ENCODE measurements at places on chromosomes 2 and 18. TPM values are rescaled to one million over a fixed set of nuclear protein-coding genes. Genes with fewer than 3 reads are reported as not detected.

NOSTRIN gene
- 37.4 TPM for polyA plus RNA-seq

IGFBP5 gene
- 398 TPM for polyA plus RNA-seq

GCKR gene
- not detected for polyA plus RNA-seq

UGT1A8 gene
- polyA plus RNA-seq: not detected

SLC14A1 gene
- 3.5 TPM for polyA plus RNA-seq

GPR35 gene
- 1.2 TPM for polyA plus RNA-seq

NAT8 gene
- 23.9 TPM for polyA plus RNA-seq

MROH2A gene
- 0.22 TPM for polyA plus RNA-seq

DNA sequence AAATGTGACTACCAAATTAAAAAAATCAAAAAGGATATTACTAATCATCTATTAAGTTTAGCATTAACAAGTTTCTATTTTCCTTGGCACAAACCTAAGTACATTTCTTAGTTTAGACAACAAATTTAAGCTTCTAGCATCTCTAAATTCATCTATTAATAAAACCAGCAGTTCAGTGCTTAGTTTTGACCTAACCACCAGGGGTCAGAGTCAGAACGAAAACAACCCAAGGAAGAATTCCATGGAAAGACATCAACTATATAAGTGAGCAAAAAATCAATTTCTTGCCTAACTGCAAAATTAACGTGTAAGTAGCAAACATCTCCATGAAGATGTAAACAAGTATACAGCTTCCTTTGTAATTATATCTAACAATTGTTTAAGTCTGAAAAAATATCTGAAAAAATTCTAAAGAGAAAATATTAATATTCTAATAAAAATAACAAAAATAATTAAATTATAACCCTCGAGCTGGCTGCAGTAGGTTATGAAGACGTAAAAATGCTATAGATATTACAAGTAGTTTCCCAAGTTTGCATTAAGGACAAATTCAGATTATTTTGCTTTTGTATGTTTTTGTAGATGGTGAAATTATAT is 83.7 kb downstream of the CERKL start:
- no peak for DNase-seq

GRCh38 chr2:106792671-106793070 is 93.3 kb downstream of the ST6GAL2 start:
- DNase-seq: no peak

GRCh38 chr2:73232403-73233153 is 461 bp downstream of the PRADC1 start:
- no peak for DNase-seq

DNA sequence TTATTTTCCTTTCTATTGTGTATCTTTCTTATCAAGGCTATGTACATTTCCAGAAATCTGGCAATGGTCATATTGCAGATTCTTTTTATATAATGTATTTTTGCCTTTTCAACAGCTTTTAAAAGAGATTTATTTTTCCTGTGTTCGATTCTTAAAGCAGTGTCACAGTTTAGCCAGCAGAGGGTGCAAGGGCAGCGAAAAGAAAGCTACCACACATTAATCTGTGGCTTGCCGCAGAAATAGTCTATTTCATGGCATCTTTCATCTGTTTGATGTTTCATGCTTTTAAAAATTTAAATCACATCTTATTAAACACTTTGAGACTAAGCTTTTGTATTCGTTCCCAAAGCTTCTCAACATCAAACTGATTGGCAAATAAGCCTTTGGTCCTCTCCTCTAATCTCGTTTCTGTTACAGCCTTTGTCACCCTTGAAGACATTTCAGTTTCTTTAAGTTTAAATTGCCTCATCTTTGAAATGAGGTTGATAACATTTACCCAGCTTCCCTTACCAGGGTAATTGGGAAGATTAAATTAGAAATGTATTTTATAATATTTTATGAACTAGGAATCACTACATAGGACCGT is 73.3 kb downstream of the PIK3C3 start:
- no peak for DNase-seq

DNA sequence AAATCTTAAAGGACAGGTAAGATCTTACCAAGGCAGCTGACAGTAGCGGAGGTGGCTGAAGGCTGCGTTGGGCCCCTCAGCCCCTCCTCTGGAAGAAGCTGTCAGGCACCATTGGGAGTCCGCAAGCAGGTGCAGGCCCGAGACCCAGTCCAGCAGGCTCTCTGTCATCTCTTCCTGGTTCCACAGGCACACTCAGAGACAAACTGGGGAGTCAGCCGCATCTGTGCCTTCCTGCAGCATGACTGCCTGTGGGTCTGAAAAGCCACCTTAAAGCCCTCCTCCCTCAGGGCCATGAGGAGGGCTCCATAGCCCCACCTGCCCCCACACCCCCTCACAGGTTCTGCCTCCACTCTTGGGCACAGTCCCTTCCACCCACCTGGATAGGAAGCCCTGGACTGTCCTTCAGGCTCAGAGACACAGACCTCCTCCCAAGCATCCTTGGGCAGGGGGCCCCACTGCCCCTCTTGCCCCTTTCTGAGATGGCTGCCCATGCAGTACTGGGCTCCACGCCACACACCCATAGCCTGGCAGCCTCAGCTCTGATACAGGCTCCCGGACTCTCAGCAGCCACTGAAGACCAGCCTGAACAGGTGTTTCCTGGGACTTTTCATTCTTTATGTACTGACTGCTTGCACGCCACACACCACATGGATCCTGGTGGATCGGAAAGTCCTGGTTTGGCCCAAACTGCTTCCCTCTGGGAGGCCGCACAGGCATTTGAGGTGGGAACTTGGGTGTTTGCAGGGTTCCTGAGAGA is 239.8 kb downstream of the SEPTIN10 start:
- no peak for DNase-seq

GRCh38 chr2:223625652-223626051 is 23.5 kb upstream of the SCG2 start:
- no peak for DNase-seq

DNA sequence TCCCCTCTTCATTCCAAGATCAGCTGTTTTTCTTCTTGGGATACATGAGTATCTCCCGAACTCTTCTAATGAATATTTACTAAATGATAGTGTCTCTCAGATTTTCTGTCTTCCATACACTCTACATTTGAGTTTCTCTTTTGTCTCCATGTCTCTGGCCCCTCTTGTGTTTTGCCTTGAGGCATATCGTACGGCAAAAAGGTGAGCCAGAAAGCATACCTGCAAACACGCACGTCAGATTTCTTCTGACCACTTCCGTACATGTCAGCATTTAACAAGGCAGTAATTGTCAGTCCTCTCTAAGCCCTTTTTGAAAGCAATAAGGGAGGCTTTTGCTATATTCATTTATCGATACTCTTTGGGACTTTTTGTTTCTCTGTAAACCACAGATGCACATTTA is 82.4 kb downstream of the FEZ2 start:
- no peak for DNase-seq

DNA sequence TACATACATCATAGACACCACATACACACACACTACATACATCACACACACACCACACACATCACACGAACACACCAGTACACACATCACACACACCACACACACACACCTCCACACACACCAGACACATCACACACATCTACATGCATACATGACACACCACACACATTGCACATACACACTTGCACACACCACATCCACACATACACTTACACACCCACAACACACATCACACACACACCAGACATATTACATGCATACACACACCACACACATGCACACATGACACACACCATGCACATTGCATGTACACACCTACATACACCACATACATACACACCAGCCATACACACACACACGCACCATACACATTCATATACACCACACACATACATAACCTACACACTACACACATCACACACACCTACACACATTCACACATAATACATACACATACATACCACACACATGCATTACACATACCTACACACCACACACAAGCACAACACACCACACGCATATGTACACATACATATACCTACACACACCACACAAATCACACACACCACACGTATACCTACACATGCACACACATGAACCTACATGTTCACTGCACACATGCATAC is 156.5 kb downstream of the NDUFA10 start:
- no peak for DNase-seq

- DNase-seq: no peak
These were observed 531.2 kb downstream of the NYAP2 start for GRCh38 chr2:225930687-225931086.

- no peak for DNase-seq
These were observed 114.1 kb upstream of the PKDCC start for GRCh38 chr2:41933585-41934320.

DNA sequence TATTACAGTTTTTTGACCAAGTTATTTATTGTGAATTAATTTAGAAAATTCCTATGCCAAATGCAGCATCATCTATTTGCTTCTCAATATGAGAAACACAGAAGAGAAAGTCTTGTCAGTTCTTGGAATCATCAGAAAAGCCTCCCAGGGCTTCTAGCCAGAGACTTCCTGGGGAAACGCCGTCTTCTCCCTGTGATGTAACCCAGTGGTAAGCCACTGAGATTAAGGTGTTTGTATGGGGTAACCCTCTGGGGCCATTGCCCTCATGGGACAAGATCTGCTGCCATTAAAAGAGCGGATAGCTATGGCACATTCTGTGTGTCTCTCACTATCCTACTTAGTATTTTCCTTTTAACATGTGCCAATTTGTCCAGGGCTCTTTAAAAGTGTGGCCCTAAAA is 28.0 kb downstream of the ANKRD29 start:
- DNase-seq: no peak

- DNase-seq: no peak
These were observed 112.2 kb upstream of the TACR1 start for GRCh38 chr2:75311521-75311920.

DNA sequence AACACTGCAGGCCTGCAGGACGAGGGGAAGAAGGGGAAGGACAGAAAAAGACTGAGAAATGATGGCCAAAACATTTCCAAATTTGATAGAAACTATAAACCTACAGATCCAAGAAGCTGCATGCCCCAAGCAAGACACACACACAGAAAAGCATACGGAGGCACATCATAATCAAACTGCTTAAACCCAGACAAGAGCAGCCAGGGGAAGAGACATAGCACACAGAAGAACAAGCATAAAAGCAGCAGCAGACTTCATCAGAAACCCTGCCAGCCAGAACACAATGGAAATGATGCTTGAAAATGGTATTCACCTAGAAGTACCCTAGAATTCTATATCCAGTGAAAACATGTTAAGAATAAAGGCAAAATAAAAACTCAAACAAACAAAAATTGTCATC is 57.2 kb upstream of the RNU4ATAC start:
- DNase-seq: no peak

- no peak for DNase-seq
These were observed 490.0 kb downstream of the THSD7B start for GRCh38 chr2:137255345-137255744.

GRCh38 chr2:79952616-79953015 is 351.9 kb downstream of the LRRTM1 start:
- DNase-seq: no peak

GRCh38 chr2:124081154-124081716 is 56.1 kb downstream of the CNTNAP5 start:
- no peak for DNase-seq

DNA sequence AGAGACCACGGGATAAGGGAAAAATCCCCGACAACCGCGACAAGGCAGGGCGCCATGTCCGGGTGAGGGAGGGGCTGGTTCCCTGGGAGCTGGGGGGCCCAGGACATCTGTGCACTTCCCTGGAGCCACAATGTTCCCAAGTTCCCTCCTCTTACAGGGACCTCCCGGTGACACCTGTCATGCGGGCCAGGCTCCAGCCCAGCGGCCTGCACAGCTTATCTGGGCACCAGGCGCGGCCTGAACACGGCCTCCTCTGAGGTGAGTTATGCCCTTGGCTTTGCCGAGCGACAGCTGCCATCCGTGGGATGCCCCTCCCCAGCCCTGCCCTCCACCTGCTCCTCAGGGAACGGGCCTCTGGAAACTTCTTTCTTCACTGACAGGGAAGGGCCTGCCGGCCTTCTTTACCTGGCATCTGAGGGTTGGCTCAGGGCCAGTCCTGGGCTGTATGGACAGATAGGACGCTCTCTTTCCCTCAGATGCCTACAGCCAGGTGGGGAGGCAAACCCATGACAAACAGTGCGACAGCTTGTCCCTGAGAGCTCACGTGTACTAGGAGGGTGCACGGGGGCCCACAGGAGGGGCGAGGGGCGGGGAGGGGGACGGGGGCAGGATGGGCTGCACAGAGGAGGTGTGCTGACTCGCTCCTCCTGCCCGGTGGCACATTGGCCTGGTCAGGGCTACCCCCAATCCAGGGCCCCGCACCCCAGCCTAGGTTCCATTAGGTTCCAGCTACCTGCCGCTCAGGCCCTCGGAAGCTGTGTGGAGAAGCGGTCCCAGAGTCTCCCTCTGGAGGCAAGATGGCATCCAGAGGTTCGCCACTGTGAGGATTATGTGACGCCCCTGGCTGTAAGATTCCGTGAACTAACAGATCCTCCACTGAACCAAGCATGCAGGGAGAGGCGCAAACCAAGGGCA is 34.9 kb upstream of the HPCAL1 start:
- DNase-seq: no peak

DNA sequence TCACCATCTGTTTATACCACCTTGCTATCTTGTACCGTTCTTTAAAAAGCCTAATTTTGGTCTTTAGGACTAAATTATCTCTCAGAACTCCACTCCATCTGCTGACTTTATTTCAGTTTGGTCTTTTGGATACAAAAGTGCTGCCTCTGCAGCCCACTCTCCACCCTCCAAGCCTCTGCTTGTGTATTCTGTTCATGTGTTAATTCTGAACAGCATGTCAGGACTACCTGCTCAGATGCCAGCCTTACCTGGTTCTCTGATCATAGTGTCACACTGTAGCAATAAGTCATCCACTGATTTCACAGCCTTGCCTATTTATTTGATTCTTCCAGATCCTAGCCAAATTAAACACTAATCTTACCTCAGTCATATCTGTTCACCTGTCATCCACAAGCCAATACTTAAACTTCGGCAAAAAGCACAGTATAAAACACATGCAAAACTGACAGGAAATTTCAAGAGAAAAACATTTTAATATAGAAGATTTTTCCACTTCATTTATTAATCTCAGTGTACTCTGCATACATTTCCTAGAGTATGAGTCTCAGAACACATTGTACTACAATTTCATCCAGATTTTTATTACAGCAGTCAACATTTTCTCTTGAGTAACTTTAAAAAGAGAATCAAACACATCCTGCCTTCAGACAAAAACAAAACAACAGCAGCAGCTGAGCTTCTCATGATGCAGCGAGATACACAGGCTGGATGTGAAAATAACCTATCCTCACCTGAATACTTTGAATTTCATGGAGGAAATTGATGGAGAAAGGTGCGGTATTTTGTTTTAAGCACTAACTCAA is 64.9 kb downstream of the PPP1R1C start:
- no peak for DNase-seq

GRCh38 chr2:44244135-44244871 is 31.0 kb upstream of the SLC3A1 start:
- DNase-seq: peak; percentile 55

- DNase-seq: no peak
These were observed 3.5 kb downstream of the RHOB start for GRCh38 chr2:20450201-20450999.

- DNase-seq: no peak
These were observed 18.3 kb downstream of the ERBB4 start for GRCh38 chr2:212520340-212520739.

- DNase-seq: no peak
These were observed 14.5 kb upstream of the CIB4 start for GRCh38 chr2:26655611-26656195.
